ENCODE measurements at places on chromosomes 6 and 20.

- no peak for DNase-seq
Measured at GRCh38 chr6:155054491-155055250, 59.6 kb downstream of the TIAM2 start.

GRCh38 chr6:157095084-157095483 lies 228.2 kb downstream of the TMEM242 start:
- no peak for DNase-seq

DNA sequence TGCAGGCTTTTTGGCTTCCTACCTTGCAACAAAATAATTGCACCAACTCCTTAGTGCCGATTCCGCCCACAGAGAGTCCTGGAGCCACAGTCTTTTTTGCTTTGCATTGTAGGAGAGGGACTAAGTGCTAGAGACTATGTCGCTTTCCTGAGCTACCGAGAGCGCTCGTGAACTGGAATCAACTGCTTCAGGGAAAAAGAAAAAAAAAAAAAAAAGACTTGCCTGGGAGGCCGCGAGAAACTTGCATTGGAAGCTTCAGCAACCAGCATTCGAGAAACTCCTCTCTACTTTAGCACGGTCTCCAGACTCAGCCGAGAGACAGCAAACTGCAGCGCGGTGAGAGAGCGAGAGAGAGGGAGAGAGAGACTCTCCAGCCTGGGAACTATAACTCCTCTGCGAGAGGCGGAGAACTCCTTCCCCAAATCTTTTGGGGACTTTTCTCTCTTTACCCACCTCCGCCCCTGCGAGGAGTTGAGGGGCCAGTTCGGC lies 420 bp downstream of the SOX4 start:
- no peak for DNase-seq

DNA sequence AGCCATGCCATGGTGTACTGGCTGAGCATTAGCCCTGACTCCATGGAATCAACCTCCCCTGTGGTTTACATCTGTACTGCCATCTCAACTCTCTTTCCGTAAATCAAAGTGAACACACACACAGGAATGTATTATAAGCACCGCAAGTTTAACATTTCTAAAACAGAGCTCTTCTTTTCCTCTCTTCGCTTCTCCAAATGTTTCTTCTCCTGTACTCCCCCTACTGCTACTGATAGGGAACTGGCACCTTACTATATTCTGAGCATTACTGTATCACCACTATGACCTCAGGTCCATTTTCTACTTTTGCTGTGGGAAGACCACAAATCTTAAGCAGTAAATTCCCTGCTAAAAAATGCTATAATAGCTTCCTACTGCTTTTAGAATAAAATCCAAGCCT lies 101.2 kb downstream of the NUS1 start:
- DNase-seq: no peak

DNA sequence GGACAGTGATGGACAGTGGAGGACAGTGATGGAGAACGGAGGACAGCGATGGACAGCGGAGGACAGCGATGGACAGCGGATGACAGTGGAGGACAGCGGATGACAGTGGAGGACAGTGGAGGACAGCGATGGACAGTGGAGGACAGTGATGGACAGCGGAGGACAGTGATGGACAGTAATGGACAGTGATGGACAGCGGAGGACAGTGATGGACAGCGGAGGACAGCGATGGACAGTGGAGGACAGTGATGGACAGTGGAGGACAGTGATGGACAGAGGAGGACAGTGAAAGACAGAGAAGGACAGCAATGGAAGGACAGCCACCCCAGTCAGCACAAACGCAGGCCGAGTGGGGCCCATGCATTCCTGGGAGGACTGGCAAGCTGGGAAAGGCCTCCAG lies 3.4 kb upstream of the NKAIN4 start:
- no peak for DNase-seq

- no peak for DNase-seq
Measured at GRCh38 chr6:113365191-113365590, 492.0 kb upstream of the MARCKS start.

DNA sequence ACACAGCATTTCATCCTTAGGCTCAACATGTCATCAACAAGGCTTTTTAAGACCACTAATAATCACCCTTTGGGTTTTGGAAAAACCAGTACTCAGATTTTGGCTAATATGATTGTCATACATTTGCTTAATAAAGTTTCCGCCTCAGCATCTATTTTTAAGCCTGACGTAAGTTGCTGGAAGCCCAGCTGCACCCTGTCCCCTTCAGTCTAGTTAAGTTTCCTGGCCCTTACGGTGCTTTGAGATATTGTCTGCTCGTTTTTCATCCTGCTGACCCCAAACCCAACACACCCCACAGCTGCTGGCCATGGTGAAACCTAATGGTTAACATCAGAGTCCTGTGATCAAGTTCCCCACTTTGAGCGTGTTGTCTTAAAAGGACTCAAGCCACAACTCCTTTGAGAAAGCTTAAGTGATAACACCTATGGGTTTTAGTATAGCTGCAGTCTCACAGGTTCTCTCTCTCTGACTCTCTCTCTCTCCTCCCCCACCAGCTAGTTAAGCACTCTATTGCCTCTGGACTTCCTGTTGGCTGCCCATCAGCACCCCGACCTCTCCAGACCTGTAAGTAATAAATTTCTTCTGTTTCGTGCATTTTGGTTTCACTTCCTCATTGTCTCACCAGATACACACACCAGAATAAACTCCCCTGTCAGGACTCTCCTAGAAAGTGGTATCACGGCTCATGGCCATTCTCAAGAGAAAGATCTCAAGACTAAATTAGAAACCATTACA lies 802.0 kb downstream of the C6orf118 start:
- DNase-seq: no peak

- peak; percentile 70 for DNase-seq
Measured at GRCh38 chr6:43771858-43772680, 2.1 kb downstream of the VEGFA start.

- no peak for DNase-seq
Measured at GRCh38 chr6:126738146-126738545, 380.3 kb upstream of the RSPO3 start.

DNA sequence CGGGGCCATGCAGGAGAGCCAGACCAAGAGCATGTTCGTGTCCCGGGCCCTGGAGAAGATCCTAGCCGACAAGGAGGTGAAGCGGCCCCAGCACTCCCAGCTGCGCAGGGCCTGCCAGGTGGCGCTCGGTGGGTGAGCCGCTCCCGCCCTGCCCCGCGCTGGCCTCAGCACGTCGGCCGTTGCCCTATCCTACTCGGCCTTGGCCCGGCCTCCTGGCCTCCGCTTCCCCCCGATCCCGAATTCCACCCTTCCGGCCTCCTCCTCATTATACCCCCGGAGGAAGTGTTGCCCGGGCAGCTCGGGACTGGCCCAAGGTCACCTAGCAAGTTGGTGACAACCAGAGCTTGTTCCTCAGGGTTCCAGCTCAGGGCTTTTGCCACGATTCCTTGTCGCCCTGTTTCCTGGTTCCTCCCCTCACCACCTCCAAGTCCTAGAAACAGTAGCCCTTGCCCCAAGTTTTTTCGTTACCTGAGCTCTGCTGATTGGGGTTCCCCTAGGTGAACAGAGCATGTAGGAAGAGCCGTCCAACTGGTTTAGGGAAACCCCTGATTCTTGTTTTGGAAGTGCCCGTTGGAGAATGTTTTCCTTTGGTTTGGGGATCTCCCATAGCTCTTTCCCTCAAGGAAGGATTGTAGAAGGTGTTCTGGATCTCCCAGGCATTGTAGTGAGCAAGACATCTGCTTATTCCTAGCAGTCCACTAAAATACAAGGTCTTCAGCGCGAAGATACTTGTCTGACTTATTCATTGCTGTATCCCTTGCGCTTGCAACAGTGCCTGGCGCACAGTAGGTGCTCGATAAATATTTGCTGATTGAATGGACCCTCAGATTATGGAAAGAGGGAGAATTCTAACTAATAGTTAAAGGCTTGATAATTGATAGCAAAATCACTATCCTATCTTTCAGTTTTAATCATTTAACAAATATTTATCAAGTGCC lies 641 bp downstream of the ARFGEF2 start:
- no peak for DNase-seq

- peak; percentile 97 for DNase-seq
Measured at GRCh38 chr20:5950271-5951031, at the start of the genes MCM8 and TRMT6. MCM8 (plus strand) TSS chr20:5950652; CDS start chr20:5952016, 1,364 bp downstream. TRMT6 (minus strand) TSS chr20:5950533; CDS start chr20:5950405, 128 bp downstream.

- DNase-seq: no peak
Measured at GRCh38 chr6:115360602-115361325, 699.9 kb downstream of the FRK start.

GRCh38 chr20:35730583-35731468 lies 11.2 kb downstream of the RBM39 start:
- DNase-seq: no peak

GRCh38 chr6:33171016-33171879 lies 21.0 kb downstream of the COL11A2 start:
- DNase-seq: no peak

DNA sequence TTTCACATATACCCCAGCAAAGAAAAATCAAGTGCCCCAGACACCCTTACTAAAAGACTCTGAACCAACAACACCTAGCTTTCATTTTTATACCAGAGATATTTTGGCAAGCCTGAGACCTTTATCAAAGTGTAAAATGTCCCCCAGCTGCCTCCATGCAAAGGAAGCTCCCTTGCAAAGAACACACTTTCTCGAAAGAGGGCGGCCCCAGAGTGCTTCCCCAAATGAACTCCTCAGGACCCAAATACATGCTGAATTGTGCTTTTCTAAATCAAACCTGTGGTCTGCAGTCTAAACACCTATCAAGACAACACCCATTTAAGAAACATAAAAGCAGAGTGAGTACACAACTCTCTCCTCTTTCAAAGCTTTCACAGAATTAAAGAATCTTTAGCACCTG lies 490 bp downstream of the IPCEF1 start:
- DNase-seq: no peak

GRCh38 chr6:6008648-6009421 lies 2.1 kb upstream of the NRN1 start:
- peak; percentile 73 for DNase-seq

DNA sequence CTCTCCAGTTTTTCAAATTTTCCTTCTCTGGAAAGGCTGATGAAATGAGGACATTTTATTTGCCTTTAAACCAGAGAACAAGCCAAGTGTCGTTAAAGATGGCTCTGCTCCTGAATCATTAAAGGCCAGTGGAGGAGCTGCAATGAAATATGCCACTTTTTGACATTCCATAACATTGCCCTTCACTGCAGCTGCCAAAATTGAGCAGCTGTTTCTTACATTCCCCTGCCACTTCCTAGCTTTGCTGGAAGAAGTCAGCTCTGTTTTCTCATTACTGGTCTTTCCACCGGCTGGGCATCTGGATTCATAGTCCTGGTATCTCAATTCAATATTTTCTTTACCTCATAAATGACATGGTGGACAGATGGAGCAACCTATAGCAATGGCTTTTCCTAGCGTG lies 45.5 kb upstream of the NRN1 start:
- no peak for DNase-seq

GRCh38 chr6:18613319-18613925 lies 226.3 kb downstream of the RNF144B start:
- no peak for DNase-seq

DNA sequence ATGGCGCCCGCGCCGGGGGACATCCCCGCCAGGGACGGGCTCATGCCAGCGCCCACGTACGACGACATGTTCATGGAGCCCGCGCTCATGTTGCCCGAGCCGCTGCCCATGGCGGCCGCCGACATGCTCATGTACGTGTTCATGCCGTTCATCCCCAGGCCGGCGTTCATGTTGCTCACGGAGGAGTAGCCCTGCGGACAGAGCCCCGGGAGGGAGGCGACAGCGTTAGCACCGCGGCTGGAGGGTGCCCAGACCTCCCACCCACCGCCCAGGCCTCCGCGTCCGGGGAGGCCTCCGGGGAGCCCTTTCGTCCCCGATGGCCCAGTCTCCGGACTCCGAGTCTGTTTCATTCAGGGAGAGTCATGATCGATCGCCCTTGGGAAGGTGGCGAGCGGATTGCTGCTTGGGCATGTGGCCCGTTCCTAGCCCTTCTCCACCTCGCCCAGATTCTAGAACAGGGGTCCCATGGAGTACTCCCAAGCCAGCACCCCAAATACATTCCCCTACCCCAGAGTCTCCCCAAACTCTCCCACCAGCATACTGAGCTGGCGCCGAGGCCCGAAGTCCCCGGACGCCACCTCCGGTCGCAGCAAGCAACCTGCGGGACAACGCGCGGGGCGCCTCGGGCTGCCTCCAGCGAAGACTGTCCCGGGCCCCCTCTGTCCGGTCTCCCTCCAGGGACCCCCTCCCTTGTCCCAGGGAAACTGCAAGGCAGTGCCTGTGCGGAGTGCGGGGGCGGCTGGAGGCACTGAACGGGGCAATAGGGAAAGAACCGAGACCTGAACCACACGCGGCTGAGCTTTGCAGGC lies 1.2 kb downstream of the FOXA2 start:
- no peak for DNase-seq

GRCh38 chr20:63051911-63052310 lies 45.1 kb upstream of the BHLHE23 start:
- DNase-seq: no peak

GRCh38 chr6:169051371-169051770 lies 202.3 kb downstream of the THBS2 start:
- no peak for DNase-seq

GRCh38 chr20:49181265-49181877 lies 6.8 kb downstream of the STAU1 start:
- no peak for DNase-seq
